ENCODE measurements at places on chromosomes 6 and 20.

DNA sequence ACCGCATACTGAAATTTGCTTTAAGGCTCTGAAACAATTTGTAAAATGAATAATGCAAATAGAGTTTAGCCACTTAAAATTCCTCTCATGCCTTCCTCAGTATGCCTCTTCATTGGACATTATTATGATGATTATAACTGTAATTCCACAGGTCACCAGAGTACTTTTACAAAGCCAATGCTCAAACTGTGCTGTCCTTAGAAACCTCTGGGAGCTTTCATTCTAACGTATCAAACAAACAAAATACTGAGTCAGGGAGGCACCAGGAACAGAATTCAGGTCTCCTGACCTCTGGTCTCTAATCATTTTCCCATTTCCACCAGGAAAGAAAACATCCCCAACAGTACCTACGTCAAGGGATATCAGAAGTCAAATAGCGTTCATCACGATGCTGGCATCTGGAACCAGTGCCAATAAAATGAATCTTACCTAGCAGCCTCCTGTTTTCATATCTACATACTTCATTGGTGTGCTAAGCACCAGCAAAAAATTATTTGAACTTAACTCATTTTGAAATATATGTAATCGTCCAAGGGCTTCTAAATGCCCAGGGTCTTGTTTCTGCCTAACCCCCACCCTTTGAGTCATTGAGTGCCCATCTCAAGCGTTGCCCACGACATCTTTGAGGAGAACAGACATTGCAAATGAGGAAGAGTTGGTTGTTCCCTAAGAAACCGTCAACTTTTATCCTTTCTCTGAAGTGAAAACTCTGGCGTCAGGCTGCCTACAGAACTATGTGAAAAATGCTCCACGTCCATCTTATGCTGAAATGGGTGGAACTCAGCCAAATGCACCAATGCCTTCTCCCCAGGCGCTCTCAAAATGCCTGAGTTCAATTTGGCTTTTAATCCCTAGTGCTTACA, 37.9 kb downstream of the NEDD9 start:
- DNase-seq, result no peak

- no peak for DNase-seq
Observed at GRCh38 chr6:118761645-118762044, 110.3 kb upstream of the CEP85L start.

DNA sequence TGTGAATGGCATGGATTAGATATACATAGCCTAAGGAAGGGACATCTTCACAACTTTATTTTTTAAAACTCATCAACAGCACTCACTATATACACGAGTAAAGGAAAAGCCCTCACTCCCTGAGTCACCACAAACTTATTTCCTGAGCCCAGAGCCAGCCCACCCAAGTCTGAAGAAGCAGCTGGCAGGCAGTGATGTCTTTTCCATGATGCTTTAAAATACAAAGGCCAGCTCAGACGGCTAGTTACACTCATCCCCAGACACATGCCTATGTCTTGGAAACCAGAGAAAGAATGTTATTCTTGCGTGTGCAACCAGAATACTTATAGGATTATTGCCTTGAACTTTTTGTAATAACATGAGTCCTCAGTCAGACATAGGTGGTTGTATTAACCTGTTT, 114.4 kb downstream of the ADGRG6 start:
- no peak for DNase-seq

DNA sequence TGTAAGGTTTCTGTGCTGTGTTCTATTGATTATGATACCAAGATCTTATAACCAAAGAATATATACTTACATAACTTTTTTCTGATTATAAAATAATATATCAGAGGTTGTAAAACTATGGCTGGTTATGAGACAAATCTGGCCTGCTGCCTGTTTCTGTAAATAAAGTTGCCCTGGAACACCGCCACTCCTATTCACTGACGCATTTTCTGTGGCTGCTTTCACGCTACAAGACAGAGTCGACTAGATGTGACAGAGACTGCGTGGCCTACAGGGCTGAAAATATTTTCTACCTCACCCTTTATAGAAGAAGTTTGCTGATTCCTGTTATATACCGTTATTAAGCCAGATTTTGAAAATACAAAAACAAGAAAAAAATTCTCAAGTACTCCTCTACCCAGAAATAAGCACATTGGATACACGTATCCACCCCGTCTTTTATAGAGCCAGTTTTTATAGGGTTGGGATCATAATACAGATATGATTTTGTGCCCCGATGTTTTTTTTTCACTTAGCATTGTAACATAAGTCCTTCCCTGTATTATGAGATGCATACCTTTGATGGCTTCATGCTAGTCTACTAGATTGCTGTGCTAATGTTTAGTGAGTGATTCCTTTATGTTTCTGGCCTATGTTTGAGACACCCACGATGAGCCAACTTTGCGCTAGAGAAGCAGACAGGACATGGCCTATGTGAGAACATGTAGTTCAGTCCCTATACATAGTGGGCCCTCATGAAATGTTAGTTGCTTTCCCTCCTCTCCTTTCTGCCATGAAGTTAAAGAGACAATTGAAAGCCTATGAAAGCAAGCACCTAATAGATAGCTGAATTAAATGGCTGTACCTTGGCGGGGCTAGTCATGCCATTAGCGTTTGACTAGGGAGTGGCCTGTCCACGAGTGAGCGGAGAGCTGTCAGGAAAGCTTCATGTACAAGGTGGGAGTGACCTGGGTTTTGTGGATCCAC, 98.1 kb upstream of the KCNK16 start:
- no peak for DNase-seq

- no peak for DNase-seq
Observed at GRCh38 chr6:10163203-10163962, 251.5 kb downstream of the TFAP2A start.

- DNase-seq, result no peak
Observed at GRCh38 chr6:36633370-36633769, 39.2 kb downstream of the SRSF3 start.

DNA sequence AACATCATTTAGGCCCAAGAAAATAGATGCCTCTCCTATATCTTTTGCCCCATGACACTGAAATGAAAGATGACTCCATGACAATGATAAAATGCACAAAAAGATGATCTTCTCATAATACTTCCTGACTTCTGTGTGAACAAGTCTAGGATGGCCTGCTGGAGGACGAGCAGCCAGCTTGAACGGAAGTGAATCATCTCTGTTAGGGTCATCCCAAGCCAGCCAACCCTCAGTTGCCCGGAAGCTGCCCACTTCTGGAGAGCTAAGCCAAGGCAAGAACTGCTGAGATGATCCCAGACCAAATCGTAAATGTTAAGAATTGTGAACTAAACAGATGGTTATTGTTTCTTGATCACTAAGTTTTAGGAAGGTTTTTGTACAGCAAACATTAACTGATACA, 249.7 kb upstream of the HS3ST5 start:
- DNase-seq, result no peak

GRCh38 chr6:149963462-149964307, at the start of gene ULBP1:
Gene ULBP1 (plus strand): TSS chr6:149963943. CDS start chr6:149964050, 107 bp downstream.
- DNase-seq, result peak; percentile 61

GRCh38 chr6:26195376-26195923, 108.2 kb downstream of the HFE start:
- peak; percentile 89 for DNase-seq

GRCh38 chr6:25295651-25296050, 16.5 kb downstream of the CARMIL1 start:
- DNase-seq, result no peak

- DNase-seq, result no peak
Observed at GRCh38 chr6:104771258-104771832, 88.4 kb downstream of the HACE1 start.

- DNase-seq, result no peak
Observed at GRCh38 chr6:140779341-140779740, 1353.4 kb upstream of the GJE1 start.

- DNase-seq, result no peak
Observed at GRCh38 chr6:14863902-14864850, 381.7 kb upstream of the JARID2 start.

- no peak for DNase-seq
Observed at GRCh38 chr6:159880412-159880975, 10.3 kb upstream of the MAS1 start.

DNA sequence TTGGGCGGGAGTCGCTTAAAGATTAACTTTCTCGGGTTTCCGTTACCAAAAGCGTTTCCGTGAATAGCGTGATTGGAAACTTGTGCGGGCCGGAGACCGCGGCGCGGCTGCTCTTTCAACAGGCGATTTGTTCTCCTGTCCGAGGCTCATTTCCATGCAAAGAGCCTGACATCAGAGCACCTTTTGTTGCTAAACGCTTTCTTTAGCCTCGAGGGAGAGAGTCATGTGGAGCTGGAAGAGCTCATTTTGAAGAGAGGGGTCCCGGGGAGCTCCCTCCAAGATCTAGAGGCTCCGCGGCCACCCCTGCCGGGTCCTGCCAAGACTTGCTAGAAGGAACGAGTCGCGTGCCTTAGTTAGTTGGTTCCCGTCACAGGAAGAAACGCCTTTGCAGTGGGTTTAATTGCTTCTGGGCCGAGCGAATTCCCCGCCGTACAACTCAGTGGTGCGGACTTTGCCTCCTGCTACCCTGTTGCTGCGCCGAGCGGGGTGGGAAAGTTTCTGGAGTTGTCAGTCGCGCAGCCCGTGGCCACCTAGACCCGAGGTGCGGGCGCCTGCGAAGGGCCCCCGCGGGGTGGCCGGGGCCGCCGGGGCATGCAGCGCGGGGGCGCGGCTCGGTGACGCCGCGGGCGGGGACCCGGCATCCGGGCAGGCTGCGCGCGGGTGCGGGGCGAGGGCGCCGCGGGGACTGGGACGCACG, at the start of gene SASH1:
Gene SASH1, plus strand, starts transcription at position 489 of the 697 bp plus-strand sequence. CDS start 230 bp downstream, outside the sequence.
- peak; percentile 13 for DNase-seq

- DNase-seq, result peak; percentile 60
Observed at GRCh38 chr6:27873021-27873940, 38.9 kb downstream of the OR2B2 start.

DNA sequence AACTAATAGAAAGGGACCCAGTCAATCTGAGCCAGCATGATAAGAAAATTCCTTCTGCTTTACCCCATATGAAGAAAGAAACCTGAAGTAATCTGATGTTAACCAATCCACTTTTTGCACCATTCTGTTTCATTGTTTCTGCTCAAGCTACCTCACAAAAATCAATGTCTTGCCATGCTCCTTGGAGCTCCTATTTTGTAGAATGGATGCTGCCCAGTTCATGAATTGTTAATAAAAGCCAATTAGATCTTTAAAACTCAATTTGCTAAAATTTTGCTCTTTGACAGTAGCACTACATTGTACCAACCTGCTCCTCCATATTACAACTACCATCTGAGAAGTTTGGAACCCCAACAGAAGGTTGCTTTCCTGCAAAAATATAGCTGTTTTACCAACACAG, 116.2 kb upstream of the GPR6 start:
- DNase-seq, result no peak

DNA sequence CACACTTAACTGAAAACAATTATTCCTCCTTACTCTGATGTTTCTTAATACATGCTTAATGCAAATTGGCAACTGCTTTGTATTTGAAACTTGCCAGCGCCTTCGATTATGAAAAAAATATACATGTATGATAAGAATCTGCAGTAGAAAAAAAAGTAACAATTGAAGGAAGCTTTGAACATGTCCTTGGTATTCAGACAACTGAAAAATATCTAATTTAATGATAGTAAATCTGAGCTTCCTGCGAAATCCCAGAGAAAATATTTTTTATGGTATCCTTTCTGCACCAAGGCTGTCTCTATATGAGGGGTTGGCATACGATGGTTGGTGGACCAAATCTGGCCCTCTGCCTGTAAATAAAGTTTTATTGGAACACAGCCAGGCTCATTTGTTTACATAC, 186.2 kb downstream of the HDGFL1 start:
- DNase-seq, result no peak

- DNase-seq, result no peak
Observed at GRCh38 chr6:133644892-133645619, 243.9 kb upstream of the TCF21 start.

DNA sequence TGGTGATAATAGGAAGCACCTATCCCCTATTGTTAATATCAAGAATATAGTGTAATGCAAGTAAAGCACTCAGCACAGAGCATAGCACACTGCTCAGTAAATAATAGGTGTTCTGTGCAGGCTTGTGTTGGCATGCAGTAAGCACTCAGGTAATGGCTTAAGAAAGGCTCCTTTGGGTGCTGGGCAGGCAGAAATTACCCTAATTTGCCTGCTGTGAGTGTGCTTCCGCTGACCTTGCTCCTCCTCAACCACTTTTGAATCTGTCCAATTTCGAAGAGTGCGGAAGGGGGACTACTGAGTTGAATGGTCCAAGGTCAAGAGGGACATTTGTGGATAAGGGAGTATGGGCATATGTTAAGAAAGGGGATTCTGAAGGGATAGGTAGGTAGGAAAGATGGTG, 15.4 kb downstream of the SRSF3 start:
- no peak for DNase-seq

GRCh38 chr6:75158176-75158575, 47.7 kb downstream of the COL12A1 start:
- no peak for DNase-seq

DNA sequence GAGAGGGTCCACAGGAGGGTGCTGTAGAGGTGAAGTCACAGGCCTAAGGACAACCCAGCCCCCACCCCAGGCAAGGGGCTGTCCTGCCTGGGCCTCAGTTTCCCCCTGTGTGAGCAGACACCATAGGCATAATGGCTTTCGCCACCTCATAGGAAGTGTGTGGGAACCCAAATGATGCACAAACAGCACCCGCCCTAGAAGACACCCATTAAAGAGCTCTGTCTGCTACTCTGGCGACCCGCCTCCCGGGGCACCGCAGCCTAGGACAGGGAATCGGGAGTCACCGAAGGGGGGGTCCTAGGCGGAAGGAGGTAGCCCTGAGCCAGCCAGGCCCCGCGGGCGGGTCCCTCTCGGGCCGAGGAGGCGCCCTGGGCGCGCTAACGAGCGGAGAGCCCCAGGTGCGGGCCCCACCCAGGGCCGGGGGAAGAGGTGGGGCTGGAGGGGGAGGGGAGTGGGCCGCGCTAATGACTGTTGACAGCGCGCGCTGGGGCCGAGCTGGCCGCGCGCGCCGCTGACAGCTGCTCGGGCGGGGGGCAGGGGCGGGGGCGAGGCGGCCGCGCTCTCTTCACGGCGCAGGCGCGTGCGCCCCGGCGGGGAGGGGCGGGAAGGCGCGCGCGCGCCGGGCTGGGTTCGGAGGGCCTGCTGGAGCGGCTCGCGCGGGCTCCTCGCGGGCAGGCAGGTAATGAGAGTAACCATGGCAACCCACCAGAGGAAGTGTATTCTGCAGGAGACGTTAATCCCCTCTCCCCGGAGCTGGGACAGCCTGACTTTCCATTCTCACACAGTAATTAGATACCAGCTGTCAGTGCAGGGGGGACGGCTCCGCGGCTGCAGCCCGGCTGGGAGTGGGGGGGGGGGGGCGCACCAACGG, 48.9 kb downstream of the NOL4L start:
- DNase-seq, result peak; percentile 77

- no peak for DNase-seq
Observed at GRCh38 chr6:109165392-109165974, 70.2 kb downstream of the CEP57L1 start.

DNA sequence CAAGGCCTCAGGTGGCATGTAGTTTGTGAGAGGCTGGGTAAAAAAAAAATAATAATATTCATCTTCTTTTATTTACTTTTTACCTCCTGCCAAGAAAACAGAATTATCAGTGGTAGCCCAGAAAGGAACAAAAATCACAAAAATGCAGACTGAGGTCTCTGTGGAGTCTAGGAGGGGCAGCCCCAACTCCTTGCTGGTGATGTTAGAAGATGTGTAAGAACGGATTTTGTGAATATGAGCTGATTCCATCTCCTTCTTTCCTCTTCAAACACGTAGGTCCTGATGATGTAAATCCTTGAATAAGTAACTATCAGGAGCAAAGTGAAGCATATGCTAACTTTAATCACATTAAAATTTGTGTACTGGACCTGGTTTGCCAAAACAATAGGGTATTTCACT, 226.8 kb downstream of the EYA4 start:
- no peak for DNase-seq
